ENCODE measurements at places on chromosomes 2 and 18.

DNA sequence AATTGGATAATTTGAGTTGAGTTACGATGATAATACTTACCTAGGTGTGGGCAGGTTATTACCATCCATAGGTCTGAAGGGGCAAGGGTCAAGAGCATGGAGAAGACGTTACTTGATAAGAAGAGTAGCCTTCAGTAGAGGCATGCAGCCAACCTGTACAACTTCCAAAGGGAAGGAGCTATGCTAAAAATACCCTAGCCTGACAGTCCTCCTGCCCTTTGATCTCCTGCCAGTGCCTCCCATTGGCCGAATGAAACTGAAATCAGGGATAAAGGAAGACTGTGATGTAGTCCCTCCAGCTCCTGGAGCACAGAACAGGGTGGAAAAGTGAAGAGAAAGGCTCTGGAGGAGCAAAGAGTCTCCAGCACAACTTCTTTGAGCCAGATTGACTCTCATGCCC, 487.4 kb downstream of the ADCYAP1 start:
- no peak for DNase-seq

GRCh38 chr2:152394326-152394725, 59.4 kb downstream of the FMNL2 start:
- DNase-seq: no peak

- DNase-seq: no peak
Measured at GRCh38 chr2:192016265-192016664, 169.4 kb upstream of the CAVIN2 start.

DNA sequence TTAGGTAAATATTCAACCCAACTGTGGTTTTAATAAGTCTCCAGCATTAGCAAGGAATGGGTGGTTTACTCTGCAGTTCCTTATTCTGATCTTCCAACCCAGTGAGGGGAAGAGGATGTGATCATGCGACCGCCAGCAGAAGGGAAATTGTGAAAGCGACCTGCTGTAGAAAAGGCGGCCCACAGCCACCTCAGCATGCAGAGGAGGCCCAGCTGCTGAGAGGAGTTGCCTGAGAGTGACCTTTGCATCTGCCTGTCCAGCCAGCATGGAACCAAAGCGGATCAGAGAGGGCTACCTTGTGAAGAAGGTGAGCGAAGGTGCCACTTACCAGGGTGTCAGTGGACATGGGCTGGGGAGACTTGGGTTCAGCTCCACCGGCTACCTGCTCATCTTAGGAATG, at the start of gene PLEK:
Gene PLEK, plus strand, starts transcription at position 196 of the 400 bp plus-strand sequence. Its CDS starts 70 bp downstream, at position 266.
- no peak for DNase-seq

GRCh38 chr2:66968946-66969345, 428.2 kb upstream of the ETAA1 start:
- DNase-seq: no peak

DNA sequence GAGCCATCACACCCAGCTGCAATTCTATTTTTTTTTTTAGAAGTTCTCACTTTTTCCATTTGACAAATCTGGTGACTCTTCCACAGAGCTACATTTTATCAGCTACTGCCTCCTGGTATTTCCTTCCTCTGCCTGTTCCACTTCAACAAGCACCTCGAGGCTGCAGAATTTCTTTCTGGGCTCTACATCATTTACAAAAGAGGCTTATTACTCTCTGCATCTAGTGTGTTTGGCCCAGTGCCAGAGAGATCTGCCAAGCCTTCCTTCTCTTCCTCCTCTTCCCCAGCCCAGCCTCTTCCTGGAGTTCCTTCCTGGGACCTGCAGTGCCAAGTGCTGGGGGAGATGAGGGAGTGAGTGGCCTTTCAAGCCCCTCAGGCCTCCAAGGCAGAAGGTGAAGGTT, 119.6 kb upstream of the ITGA6 start:
- DNase-seq: no peak

DNA sequence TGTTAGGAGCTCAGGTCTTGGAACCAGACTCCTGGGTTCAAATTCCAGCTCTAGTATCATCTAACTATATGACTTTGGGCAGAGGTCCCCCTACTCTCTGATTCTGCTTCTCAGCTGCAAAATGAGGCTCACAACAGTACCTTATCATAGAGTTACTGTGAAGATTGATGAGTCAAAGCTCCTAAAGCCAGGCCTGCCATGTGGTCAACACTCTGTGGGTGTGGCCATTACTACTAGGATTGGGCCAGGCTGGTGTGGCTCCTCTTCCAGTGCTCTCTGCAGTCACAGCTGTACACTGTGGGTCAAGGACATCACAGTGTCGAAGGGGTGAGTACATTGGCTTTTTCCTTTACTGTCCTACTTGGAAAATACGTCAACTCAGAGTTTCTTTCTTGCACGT, 22.6 kb downstream of the CAPN13 start:
- no peak for DNase-seq

DNA sequence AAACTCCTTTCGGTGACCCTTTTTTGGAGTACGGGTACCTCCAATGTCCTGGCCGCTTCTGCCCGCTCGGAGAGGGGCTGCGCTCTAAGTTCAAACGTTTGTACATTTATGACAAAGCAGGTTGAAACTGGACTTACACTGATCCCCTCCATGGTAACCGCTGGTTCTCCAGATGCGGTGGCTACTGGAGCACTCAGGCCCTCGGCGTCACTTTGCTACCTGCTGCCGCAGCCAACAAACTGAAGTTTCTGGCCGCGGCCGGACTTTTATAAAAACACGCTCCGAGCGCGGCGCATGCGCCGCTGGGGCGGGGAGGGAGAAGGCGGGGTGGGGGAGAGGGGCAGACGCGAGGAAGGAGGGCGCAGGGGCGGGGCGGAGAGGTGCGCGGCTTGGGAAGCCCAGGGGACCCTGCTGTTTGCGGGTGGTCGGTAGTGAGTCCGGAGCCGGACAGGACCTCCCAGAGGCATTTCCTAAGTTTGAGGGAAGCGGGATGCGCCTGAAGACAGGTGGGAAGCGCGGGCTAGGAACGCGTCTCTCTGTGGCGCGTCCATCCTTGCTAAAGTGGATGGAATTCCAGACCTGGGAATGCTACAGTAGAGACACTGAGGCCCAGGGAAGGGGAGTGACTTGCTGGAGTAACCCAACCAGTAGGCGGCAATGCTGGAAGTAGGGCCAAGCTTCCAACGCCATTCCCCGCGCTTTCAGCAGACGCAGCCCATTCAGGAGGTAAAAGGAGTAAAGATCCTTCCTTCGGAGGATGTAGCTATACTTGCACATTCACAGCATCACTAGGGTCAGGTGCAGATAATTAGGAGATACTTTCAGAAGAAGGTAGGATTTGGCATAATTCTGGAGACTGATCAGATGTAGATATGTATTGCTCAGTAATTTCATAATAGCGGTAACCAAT, at the start of gene CXCR4:
Gene CXCR4, minus strand, starts transcription at position 241 of the 910 bp plus-strand sequence. Its CDS starts 89 bp downstream, at position 152.
- DNase-seq: peak; percentile 85

DNA sequence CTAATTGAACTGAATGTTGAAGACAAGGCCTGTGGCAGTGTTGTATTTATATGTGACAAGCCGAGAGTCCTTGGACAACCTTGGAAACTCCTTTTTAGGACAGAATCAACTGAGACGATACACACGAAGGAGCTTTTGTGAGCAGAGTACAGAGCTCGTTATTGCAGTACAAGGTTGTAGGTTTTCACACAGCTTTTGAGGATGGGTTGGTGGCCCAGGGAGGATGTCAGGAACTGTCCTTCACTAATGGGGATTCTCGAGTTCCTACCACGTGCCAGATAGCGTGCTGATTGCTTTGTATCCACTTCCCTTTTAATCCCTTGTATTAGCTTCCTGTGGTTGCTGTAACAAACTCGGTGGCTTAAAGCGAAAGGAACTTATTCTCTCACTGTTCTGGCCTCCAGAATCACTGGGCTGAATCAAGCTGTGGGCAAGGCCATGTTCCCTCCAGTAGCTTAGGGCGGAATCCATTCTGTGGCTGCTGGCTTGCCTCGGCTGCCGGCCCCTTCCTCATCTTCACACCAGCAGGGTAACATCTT, 20.2 kb downstream of the INPP4A start:
- DNase-seq: peak; percentile 35

- no peak for DNase-seq
Measured at GRCh38 chr2:30772021-30772705, 35.1 kb downstream of the CAPN13 start.

GRCh38 chr2:174607989-174608865, 10.6 kb upstream of the WIPF1 start:
- peak; percentile 50 for DNase-seq

DNA sequence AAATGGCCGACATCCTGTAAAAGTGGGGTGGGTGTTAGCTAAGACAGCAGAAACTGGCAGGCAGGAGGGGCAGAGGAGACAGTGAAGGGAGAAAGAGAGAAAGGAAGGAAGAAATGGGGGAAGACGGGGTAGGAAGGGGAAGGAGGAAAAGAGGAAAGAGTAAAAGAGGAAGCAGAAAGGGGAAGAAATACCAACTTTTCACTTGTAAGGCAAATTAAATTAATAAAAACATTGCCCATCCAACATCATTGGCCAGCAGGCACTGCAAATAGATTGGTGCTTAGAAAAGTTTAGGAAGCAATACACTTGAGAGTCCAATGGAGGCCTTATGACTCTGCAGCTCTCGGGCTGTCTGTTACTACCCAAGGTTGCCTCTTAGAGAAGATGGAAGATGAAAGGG, 116.7 kb downstream of the TNS1 start:
- DNase-seq: no peak

DNA sequence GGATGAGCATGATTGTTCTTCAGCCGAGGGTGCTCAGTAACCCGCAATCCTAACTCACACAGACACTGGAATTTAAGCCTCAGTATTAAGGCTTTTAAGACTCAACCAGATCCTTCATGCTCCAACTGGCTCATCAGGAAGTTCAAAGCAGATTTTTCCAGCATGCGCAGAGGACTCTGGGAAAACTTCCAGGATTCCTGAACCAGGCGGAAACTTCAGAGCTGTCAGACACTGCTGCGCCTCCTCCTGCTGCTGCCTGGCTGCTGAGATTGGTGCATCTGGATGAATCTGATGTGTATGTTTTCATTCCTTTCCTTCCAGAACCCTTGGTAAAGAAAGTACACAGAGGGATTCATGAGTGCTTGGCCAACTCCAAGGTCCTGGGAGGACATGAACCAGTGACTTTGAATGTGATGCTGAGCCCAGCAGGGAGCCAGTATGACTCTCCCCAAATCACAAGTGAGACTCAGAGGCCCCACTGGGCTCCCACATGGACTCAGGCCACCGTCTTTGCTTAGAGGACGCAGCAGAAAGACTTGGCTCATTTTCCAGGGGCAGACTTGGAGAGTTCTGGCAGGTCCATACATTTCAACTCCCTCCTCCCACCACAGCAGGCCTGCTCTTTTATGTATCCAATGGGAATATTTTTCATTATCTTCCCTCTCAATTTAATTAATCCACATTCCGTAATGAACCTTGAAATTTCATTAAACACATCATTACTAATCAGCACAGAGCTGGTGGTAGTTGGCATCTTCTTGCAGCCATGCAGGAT, 143.5 kb upstream of the HDAC4 start:
- DNase-seq: no peak

DNA sequence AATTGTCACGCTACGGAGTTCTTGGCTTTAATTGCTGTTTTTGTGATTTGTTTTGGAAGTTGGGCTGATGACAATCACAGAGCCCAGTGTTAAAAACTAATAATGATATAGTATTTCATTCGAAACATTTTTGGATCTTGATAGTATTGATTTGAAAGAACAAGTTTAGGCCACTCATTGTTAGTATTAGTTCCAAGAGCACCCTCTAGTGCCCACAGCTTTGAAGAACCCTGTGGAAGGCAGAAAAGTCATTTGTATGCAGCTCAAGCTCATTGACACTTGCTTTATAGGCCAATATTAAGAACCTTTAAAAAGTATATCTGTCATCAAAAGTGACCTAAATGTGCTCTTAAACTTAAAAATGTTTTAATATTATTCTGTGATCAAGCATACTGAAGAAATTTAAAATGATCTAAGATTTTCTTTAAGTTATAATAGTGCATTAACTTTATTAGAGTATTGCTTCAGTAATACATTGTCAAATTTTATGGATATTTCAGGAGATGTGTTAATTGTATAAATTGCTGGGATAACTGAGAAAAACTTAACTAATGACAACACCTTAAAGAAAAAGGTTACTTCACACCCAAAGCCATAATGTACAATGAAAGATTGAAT, 191.0 kb downstream of the GRB14 start:
- no peak for DNase-seq

GRCh38 chr18:13442451-13442850, 223.9 kb downstream of the LDLRAD4 start:
- DNase-seq: no peak

- DNase-seq: no peak
Measured at GRCh38 chr2:134193006-134193405, 60.9 kb upstream of the MGAT5 start.

- DNase-seq: no peak
Measured at GRCh38 chr2:215712871-215713790, 277.3 kb upstream of the FN1 start.

GRCh38 chr18:8349608-8350323, 259.5 kb upstream of the RAB12 start:
- no peak for DNase-seq

DNA sequence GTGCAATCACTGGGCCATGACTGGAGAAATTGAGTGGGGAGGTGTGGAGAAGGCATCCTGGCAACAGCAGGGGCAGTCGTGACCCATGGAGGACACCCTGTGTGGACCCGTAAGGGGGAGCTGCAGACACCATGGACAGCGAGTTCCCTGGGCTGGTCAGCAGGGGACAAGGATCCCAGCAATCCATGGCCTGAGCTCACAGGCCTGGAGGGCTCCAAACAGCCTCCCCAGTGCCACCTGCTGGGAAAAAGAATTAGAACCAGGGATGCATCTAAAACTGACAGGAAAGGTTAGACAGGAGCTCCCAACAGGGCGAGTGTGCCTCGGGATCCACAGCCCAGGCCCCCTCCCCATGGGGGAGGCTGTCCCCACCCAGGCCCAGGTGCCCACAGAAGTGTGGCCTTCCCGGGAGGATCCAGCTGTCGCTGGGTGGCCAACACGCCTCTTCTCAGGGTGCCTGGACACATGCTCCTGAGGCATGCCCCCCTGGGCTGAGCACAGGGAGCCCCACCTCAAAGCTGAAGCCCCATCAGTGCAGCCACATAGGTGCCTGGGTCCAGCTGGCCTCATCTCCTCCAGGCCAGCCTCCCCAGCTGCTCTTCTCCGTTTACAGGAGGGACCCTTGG, 20.5 kb upstream of the KIF1A start:
- no peak for DNase-seq

- DNase-seq: no peak
Measured at GRCh38 chr2:166784296-166784946, 103.9 kb upstream of the XIRP2 start.

GRCh38 chr2:137007938-137008337, 242.6 kb downstream of the THSD7B start:
- DNase-seq: no peak

GRCh38 chr2:127740665-127741288, 39.5 kb downstream of the SFT2D3 start:
- DNase-seq: no peak

Data from activated naive CD4-positive, alpha-beta T cell treated with Interleukin-2 at 50 U/mL for 16 hours (primary cell).